ENCODE measurements at places on chromosomes 6 and 20. TPM values are rescaled to one million over a fixed set of nuclear protein-coding genes. Genes with fewer than 3 reads are reported as not detected.

The RAET1L gene
- total RNA-seq = not detected

The C6orf15 gene
- not detected for total RNA-seq

The TMEM14B gene
- 65.9 TPM for total RNA-seq

The RIMS1 gene
- 5.7 TPM for total RNA-seq

The TMEM181 gene
- total RNA-seq = 41.6 TPM

The PTCRA gene
- not detected for total RNA-seq

The MEI4 gene
- total RNA-seq = not detected

The DEFB126 gene
- not detected for total RNA-seq

The AFG1L gene
- total RNA-seq = 9.0 TPM

The HLA-DQA2 gene
- total RNA-seq = not detected

DNA sequence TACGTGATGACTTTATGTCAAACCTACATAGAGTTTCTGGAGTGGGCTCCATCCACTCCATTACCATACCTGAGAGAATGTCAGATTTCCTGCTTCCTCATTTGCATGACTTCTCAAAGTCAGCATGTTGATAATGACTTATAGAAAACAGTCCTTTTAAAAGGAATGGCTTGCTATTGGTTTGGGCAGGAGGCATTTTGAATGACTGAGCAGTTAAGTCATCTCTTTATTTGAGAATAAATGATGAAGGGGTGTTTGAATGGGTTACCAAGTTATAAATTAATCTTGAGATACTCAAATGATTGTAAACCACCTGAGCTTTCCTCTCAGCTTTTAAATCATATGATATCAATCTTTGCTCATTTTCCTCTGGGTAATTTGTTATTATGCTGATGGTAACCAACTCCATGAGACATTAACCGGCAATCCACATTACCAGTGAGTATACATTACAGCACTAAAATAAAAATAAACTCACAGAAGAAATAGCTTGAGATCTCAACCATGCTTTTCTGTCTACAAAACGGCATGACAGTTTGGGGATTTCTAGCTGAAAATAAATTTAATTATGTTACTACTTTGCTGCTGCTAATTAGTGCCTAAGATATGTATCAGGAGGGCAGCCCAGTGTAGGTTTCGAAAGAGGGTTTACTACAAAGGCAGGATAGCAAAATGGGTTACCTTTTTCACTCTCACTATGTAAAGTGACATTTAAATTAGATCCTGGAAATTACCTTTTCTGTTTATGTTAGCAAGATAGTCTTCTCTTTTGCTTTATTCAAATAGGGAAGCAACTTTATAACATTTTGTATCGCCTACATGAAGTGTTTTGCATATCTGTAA lies 78.8 kb downstream of the RPS12 start:
- no peak for DNase-seq

- no peak for DNase-seq
These were observed 136.8 kb upstream of the PTPRK start for GRCh38 chr6:128657181-128657580.

- no peak for DNase-seq
These were observed 74.0 kb upstream of the POPDC3 start for GRCh38 chr6:105253787-105254186.

- no peak for DNase-seq
These were observed 11.3 kb downstream of the PAQR8 start for GRCh38 chr6:52373151-52373690.

DNA sequence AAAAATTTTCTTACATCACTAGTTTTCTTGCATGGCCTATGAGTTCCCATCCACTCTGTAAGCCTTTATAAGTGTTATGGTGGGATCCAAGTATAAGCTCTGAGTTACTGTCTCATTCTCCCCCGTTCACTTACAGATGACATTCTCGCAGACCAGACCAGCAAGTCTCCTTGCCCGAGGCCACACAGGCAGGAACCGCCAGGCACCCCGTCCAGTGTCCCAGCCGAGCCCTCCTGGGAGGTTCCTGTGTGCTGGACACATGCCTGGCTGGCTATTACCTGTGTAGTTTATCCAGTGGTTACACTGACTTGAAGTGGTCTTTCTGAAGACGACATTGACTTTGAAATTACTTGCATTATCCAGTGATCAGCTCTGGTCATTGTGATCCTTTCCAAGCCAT lies 234.8 kb upstream of the QKI start:
- no peak for DNase-seq

- DNase-seq = no peak
These were observed 8.4 kb upstream of the ABHD12 start for GRCh38 chr20:25399037-25399430.

- DNase-seq = no peak
These were observed 19.1 kb upstream of the HLA-DQB1 start for GRCh38 chr6:32685603-32686002.

GRCh38 chr20:60116128-60116909 lies 158.1 kb downstream of the CDH26 start:
- DNase-seq = no peak

- no peak for DNase-seq
These were observed 254.4 kb upstream of the PMEPA1 start for GRCh38 chr20:57964011-57964862.

DNA sequence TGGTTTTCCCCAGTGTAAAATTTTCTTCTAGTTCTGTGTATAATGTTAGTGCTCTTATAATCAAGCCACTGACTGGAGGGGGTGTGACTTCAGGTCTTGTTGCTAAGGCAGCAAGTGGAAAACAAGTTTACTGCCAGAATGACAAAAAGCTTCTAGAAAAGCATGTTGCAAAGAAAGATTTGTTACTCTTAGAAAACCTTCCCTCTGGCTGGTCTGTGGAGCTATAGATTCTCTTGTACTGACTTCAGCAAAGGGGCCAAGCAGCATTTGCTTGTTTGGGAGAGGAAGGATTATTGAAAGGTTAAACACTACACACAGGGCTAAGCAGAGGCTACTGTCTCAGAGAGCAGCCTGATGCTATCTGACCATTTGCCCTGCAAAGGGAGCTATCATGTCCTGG lies 288.8 kb downstream of the BTBD9 start:
- no peak for DNase-seq

- no peak for DNase-seq
These were observed 96.0 kb downstream of the JPH2 start for GRCh38 chr20:44091026-44091425.

DNA sequence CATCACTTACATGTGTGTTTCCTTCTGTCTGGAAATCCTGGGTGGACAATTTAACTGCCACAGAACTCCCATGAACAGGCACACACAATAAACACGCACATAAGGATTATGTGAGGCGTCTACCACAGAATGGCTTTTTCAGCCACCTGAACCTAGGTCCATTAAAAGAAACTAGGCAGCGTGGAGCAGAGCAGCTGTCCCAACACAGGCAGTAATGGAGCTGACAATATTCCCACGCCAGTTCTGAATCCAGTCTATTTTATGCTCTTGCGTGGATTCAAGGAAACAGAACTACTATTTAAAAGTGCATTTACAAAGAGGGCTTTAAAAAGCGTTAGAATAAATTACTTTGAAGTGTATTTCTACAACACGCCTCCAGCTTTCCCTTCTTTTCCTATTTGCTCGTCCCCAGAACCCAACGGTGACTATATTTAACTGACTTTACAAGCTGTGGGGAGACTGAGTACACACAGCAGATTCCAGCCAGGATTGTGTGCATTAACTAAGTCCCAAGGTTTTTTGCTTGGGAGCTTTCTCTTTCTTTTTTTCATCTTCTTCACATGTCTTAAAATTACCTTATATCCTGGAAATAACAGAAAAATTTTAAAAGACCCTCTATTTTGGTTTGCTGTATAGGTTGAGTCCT lies 95.9 kb downstream of the GMDS start:
- no peak for DNase-seq

- no peak for DNase-seq
These were observed 21.4 kb upstream of the RIPOR2 start for GRCh38 chr6:24957199-24957598.

- DNase-seq = peak; percentile 61
These were observed 40.9 kb downstream of the TM9SF4 start for GRCh38 chr20:32150291-32150848.

DNA sequence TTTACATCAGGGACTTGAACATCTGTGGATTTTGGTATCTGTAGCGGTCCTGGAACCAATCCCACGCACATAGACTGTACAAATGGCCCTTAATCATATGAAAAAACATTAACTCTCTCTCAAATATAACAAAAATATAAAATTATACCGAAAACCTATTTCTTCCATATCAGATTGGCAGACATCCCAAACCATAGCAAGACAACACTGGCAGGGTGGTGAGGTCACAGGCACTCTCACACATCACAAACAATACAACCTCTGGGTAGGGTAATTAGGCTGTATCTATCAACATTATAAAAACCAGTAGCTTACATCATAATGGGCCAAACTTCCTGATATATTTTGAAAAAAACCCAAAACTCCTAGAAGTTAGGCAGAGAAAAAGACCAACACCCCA lies 40.9 kb downstream of the OVOL2 start:
- DNase-seq = no peak

DNA sequence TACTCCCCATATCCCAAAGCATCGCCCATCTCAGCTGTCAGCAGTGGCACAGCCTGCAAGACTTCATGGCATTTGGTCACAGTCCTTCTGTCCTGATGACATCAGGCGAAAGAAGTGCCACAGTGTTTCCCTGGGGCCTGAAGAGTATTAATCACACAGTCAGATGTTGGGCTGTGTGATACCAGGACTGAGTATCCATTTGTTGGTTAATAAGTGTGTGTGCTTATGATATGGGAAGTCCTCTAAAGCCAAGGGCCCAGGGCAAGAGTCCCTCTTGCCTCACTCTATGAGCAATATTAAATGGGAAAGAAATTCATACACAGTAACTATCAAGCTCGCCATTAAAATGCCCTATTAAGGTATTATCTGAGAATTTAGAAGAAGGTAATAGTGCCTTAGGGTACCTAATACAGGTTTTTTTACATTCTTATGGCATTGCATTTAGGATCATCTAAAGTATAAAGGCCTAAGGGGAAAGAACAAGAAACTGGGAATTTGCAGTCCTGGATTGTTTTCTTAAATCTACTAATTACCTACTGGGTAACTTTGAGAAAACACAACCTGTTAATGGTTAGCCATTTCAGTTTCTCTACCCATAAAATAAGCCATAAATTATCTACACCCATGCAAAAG lies 204.1 kb upstream of the PREP start:
- no peak for DNase-seq

- no peak for DNase-seq
These were observed 70.9 kb downstream of the BMP7 start for GRCh38 chr20:57195469-57196100.

GRCh38 chr6:26211963-26212362 lies 124.7 kb downstream of the HFE start:
- no peak for DNase-seq

- no peak for DNase-seq
These were observed 4.0 kb upstream of the ADGRF5 start for GRCh38 chr6:46925563-46926253.

DNA sequence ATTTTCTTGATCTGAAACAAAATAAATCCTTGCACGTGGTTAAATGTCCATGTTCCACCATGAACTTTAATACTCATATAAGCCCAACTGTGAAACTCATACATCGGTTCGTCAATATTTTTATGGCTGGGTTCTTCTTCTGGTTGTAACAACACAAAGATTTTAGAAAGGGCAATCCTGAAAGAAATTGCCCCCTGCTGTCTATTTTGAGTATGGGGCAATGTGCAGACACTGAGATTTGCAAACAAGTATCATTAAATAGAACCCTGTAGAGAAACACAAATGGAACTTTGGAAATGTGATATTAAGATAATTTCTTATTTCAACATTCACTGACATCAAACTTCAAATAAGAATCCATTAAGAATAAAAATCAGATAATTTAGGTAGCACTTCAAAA lies 80.2 kb upstream of the PHACTR1 start:
- DNase-seq = no peak

DNA sequence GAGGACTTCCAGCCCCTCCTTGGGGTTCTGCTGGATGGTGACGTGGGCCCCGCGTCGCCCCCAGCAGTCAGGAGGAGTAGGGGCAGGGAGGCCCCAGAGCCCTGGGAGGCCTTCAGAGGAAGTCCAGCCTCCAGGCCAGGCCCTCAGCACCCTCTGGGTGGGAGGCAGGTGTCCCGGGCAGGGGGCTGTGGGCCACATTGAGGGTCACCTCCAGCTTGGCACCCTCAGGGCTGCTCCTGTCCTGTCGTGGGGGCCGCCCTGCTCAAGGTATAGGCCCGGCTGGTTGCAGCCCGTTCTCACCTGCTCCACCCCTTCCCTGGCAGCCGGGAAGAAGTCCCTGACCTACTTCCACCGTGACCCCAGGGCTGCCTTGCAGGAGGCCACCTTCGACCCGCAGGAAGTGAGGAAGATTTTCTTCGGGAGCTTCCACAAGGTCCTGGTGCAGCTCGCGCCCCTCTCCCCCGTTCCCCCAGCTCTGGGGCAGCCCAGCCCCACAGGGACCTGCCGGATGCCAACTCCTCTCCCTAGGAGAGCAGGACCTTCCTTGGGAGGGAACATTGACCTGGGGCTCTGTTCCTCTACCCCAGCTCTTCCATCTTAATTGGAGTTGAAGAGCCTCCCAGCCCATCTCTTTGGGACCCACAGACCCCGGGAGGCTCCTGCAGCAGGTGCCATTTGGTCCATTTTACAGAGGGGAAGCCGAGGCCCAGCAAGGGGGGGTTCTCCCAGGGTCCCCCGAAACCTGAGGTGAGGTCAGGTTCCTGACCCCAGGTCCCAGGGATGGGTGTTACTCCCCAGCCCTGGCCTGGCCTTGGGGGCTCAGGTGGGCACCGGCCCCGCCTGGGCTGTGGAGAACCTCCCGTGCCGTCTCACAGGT lies 26.4 kb downstream of the COL20A1 start:
- DNase-seq = peak; percentile 93

DNA sequence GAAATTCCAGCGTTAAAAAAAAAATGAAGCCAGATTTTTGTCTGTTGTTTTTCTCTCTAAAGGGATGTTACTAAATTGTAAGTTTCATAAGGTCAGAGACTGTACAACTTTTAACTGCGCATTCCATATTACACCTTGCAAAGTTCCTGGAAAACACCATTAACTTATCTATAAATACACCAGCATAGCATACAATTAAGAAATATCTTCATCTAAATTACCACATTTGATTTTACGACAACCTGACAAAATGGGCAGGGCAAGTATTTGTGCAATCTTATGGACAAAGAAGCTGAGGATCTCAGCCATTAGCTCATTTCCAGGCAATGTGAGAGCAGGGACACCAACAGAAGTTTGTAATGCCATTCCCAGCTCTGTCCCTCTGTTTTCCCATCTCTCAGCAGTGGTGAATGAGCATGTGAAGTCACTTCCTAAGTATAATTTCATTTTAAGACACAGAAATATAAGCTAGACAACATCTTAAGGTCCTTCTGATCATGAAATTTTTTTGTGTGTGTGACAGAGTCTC lies 12.9 kb upstream of the GCM1 start:
- no peak for DNase-seq
